ENCODE measurements at places on chromosomes 3 and 15. TPM values are rescaled to one million over a fixed set of nuclear protein-coding genes. Genes with fewer than 3 reads are reported as not detected.

DNA sequence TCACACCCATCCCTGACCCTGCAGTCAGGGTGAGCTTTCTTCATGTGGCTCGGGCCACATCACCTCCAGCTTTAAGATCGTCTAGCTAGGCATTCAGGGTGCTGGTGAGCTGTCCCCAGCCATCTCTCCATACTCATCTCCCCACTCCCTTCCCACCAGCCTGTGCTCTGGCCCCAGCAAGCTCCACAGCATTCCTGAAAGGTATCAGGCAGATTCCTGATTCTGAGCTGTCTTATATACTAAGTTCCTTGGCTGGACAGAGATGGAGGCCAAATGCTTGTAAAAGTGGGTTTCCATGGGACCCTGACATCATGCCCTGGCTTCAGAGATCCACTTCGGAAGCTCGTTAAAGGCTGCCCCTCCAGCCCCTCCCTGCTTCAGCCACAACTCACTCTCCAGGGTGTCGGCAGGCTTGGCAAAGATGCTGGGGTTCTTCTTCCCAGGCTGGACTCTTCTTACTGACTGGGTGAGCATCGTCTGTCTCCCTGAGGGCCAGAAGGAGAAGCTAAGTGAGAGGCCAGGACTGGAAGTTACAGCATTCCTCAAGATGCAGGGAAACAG is 3.9 kb downstream of the CILP start:
- DNase-seq, result no peak

DNA sequence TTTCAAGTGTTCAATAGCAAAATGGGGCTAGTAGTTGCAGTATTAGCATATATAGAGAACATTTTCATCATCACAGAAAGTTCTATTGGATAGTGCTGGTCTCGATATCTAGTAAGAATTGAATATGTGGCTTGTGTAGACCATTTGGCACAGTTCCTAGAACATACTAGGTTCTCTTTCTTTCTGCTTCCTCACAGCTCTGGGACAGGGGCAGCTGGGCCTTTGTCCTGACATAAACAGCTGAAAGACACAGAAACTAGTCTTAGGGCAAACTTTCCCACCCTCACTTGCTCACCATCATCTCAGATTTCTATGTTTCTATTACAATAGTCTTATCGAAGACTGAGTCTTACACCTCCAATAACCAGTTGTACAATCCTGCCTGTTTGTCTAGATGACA is 63.7 kb upstream of the DLG1 start:
- no peak for DNase-seq

The KNG1 gene
- 0.26 TPM for total RNA-seq

DNA sequence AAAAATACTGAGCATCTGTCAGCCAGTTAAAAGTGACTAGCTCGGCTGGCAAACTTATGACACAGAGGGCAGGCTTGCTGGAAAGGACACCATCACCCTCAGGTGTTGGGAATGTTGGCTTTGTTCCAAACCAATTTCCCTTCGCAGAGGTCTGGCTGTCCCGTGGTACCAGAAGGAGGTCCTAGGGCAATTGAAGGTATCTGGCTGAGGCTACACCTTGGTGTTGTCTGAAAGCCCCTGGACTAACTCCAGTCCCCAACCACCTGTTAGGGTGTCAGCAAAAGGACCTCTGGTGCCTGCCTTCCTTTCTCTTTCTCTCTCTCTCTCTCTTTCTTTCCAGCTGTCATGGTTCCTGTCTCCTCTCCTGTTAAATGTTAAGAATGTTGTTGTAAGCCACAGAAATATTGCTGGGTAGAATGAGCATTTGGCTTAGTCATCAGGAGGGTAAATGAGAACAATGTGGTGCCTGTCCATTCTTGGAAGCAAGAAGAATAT is 12.5 kb downstream of the PRR20G start:
- DNase-seq, result no peak

DNA sequence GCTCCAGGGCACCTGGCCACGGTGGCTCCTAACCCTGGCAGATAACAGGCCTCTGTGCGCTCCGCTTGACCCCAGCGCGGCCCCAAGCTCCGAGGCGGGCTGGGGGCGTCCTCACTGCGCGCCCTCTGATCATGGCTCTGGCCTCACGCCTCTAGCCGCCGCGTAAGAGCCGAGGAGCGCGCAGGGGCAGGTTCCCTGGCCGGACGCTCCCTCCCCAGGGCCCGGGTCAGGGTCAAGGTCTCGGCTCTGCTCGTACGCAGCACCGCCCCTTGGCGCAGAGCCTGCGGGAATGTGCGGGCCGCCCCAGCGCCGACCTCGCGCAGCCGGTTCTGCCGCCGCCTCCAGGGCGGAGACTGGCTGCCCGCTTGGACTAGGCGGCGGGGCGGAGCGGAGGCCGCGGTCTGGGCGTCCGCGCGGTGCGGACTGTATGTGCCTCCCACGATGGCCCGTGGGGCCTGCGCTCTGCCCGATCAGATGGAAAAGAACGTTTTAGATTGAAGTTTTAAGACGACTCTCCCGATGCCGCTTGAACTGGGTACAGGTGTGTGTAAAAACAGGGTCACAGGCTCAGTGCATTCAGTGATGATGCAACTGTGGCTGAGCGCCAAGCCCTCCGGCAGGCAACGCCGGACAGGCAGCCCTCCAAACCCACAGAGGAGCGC is 40.8 kb downstream of the CHST14 start:
- DNase-seq, result peak; percentile 83

DNA sequence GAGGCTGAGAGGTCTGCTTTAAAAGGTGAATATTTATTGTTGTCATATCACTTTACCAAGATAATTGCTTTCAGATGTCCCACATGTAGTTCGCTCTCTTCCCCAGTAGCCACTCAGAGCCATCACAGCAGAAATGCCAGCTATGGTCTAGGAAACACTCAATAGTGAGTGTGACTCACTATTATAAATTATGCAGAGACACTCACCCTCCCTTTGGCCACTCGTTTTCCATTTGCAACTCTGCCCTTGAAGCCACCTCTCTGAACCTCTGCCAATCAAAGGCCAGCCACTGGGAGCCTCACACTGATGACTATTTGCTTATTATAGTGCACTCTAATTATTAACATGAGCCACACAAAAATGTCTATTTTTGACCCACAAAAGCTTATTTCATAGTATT is 328.1 kb upstream of the ATP10A start:
- DNase-seq, result no peak

GRCh38 chr3:136667081-136667480 is 85.1 kb downstream of the STAG1 start:
- no peak for DNase-seq
